Activated CD4-positive, alpha-beta T cell treated with anti-CD3 and anti-CD28 coated beads, Interleukin-2, amount 50 U/mL, for 4 hours (primary cell): ENCODE measurements at places on chromosomes 13 and 19.
A peak's percentile ranks its signal among the peaks of the same experiment; 100 is the strongest.

DNA sequence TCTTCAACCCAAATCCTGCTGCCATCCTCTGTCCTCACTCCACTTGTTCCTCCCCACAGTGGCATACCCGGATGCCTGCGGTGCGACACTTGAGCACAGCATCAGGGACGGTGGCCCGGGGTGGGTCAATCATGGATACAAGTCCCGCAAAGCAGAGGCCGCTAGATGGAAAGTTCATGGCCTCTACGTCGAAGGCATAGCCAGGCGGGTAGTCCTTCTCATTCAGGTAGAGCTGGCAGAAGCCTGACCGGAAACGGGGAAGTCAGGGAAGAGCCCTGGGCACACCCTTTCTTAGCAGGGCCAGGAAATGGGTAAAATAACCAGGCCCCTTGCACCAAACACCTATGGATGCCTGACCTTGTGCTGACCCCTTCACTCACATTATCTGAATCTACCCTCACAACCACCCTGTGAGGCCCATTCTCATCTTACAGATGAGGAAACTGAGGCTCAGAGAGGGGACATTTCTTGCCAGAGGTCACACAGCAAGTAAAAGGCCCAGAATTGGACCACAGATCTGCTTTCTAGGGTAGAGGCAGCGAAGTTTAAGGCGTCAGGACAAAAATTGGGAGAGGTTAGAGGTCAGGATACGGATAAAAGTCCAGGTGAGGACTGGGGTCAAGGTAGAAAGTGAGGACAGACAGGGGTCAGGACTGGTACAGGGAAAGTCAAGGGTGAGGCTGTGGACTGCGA, 6.5 kb downstream of the ATP4A start:
- DNase-seq: no peak

DNA sequence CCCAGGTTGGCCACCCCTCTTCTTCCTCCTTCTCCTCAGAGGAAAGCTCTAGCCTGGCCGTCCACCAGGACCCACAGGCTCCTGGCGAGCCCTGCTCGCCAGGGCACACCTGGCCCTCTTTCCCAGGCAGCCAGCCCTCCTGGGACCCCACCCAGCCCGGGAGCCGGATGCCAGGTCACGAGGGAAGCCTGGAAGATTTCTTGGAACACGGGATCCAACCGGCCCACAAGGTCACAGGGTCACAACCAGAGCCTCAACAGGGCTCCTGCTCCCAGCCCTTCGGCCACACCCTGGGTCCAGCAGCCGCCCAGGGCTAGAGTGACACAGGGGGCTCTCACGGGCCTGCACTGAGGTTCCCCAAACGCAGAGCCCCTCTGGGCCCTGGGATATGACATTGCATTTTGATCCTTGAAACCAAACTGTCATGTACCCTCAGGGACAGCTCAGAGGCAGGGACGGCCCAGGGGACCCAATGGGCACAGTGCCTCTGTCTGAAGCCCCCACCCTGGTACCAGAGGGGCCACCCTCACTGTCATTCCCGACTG, 5.5 kb downstream of the MKNK2 start:
- DNase-seq: no peak

- DNase-seq: peak; percentile 19
Observed at GRCh38 chr13:80048802-80049201, 292.1 kb downstream of the SPRY2 start.

DNA sequence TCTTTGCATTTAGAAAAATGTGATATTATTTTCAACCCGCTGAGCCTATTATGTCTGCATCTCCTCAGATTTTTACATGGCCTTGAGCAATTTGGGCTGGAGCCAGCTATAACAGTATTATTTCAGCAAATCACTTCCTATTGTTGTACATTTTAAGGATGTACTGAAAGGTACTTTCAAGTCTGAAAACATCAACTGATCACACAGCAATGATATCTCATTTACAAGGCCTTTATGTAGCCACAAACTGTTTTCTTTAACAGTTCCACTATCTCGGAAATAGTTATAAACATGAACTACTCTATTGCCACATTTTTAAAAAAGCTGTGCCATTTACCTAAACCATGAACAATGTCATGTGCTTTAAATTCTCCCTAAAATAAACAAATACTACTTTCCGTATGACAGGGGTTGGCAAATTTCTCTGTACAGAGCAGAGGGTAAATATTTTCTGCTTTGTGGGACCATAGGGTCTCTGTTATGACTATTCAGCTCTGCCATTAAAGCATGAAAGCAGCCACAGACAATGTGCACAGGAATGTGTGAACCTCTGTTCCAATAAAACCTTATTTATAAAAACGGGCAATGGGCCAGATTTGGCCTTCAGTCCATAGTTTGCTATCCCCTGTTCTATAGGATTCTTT, 560.4 kb downstream of the GPC6 start:
- DNase-seq: no peak

- no peak for DNase-seq
Observed at GRCh38 chr13:108227651-108228272, 9.6 kb downstream of the ABHD13 start.

- no peak for DNase-seq
Observed at GRCh38 chr13:78182813-78183212, 264.2 kb upstream of the EDNRB start.

GRCh38 chr19:34217952-34218817, 36.2 kb upstream of the GARRE1 start:
- peak; percentile 35 for DNase-seq
